ENCODE measurements at places on chromosomes 1 and 21.

- no peak for DNase-seq
Observed at GRCh38 chr1:60916906-60917305, 165.5 kb upstream of the NFIA start.

DNA sequence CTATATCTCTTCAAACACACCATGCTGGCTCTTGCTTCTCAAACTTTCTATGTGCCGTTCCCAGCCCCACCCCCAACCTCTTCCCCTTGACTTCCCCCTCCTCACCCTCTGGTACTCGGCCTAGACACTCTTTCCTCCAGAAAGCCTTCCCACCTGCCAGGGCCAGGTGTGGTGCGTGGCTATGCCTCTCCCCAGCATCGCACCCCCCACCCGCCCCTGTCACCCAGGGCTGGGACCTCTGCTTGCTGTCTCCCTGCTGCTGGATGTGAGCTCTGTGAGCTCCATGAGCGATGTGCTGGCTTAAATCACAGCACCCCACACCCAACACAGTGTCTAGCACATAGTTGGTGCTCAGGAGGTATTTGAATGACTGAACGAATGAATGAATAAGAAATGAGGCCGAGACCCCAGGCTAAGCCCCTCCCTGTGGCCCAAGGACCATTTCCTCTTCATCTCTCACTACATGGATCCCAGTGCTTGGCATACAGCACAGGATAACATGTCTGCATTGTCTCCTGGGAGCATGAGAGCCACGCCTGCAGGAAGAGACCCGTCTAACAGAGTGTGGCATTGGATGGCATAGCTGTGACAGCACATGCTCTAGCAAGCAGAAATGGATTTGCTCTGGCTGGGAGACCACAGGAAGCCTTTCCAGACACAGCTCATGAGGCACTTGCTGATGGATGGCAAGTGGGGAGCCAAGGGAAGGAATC, 19.7 kb downstream of the TNNT2 start:
- DNase-seq = peak; percentile 36

DNA sequence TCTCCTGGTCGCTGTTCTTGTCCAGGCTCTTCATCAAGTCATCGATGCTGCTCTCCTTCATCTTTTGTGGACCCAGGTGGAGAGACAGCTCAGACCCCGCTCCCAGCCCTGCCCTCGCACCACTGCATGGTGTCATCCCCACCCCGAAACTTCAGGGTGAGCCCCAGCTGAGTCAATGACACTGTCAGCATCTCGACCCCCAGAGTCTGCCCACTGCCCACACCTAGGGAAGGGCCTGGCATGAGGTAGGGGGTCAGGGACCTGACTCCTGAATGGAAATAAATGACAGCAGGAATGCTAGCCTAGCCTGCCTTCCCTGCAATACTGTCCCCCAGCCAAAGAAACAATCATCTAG, 1.6 kb upstream of the S100A6 start:
- DNase-seq = no peak

- DNase-seq = no peak
Observed at GRCh38 chr1:4428711-4429110, 225.7 kb upstream of the AJAP1 start.

- DNase-seq = no peak
Observed at GRCh38 chr1:212212343-212212742, 72.9 kb upstream of the PPP2R5A start.

DNA sequence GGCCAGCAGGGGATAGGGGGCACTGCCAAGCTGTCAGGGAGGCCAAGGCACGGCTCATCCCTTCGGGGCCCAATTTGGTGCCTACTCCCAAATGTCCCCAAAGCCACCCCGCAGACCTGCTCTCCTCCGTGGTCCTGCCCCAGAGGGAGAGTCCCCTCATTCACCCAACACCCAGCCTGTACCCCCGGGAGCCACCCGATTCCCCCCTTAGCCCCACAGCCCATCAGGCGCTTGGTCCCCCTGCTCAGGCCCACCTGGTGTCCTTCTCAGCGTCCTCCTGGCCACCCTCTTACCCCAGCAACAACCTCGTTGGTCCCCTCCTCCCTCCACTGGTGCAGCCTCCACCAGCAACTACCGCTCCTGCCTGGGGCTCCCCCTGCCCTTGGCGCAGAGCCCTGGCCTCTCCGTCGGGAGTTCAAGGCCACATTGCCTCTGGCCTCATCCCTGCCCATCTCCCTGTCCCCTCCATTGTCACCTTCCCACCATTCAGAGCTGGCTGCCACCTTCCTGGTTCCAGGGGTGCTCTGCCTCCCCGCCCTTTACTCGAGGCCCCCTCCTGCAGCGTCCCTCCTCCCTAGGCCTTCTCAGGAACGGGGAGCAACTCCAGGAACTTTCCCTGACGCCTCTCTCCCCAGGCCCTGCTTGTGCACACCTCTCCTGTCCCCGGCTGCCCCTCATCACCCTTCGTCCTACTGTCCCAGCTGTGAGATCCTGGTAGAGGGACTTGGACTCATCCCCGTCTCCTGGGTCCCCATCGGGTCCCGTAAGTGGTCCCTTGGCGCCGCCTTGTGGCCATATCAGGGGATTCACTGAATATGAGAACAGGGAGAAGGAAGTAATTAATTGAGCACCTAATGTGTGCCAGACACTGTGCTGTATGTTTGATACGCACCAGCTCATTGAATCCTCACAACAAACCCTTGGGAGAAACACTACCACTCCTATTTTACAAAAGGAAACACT, 73.9 kb downstream of the RAP1GAP start:
- peak; percentile 39 for DNase-seq

GRCh38 chr1:15257309-15257708, 10.3 kb downstream of the FHAD1 start:
- no peak for DNase-seq

GRCh38 chr1:44512313-44512885, 107.3 kb downstream of the RNF220 start:
- DNase-seq = no peak

GRCh38 chr21:26708223-26708800, 135.2 kb upstream of the CYYR1 start:
- no peak for DNase-seq

DNA sequence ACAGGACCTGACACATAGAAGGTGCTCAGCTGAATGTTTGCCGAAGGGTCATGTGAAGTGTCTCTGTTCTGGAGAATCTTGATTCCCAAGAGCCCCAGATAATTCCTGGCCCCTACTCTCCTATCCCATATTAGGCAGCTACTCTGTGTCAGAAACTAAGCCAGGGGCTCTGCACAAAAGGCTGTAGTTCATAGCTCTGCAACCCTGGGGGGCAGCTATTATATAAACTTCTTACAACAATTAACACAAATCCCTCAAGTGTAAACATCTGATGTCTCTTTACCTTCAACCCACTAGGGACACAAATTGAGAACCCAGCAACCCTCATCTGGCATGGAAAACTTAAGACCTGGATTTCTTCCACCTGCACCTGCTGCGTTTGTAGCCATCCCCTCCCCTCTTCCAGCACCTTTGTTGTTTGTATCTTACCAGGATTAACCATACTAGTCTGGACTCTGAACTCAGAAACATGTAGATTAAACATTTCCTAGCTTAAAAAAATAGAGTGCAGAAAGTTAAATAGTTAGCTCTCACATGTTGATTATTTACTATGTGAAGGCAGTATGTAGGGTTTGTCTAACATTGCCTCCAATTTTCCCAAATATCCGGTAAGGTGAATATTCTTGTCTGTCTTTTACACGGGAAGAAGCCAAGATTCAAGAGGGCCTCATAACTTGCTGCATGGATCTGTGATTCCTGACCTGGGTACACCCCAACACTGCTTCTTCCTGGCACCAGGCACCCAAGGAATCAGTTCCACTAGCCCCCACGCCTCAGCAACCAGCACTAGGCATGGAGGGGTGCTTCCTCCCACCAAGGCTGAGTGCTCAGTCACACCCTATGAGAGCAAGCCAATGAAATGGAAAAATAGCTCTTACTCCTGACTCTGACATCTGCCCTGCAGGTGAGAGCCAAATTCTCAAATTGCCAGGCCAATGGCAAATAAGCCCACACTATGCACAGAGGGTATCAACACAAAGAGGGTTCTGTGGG, 220.7 kb upstream of the HOOK1 start:
- no peak for DNase-seq

DNA sequence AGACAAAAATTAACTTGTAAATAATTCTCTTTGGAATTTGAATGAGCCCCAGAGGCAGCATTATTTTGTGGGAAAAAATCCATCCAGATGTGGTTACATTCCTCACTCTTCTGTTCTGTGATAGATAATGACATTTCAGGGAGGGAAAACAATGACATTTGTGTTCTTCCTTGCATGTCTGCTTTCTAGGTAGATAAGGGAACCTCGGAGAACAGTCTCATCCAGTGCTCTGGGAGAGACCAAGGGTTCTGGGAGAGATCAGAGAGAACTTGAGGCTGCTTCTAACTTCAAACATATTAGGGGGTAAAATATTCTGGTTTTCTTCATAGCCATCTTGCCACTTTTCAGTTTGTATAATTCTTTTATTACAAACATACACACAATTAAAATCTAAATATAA, 269.2 kb downstream of the NEGR1 start:
- no peak for DNase-seq

DNA sequence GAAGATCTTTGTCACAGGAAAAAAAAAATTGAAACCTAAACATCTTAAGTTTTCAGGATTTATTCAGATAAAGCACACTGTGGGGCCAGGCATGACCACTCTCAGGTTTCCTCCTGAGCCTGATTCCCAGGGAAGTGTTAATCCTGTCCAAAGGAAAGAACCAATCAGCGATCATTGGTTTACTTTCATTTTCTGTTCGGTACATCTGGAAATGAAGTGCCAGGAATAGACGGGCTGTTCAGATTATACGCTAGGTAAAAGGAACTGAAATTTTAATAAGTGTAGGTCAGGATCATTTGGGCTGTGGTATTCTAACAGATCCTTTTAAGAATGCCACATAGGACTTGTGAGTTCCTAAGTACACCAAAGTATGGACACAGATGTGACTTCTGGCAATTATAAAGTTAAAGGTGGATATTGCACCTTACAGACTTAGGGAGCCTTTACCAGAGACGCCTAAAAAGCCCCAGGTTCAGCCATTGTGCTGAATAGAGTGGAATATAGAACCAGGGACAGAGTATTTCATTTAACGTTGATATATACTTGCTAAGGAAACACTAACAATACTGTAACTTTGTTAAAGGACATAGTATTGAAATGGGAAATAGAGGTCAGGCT, 9.3 kb upstream of the CACYBP start:
- peak; percentile 43 for DNase-seq
